NCI-H2227 treated with DMSO at 0.1 percent for 48 hours (cell line): ENCODE measurements at places on chromosomes 5 and 9.

DNA sequence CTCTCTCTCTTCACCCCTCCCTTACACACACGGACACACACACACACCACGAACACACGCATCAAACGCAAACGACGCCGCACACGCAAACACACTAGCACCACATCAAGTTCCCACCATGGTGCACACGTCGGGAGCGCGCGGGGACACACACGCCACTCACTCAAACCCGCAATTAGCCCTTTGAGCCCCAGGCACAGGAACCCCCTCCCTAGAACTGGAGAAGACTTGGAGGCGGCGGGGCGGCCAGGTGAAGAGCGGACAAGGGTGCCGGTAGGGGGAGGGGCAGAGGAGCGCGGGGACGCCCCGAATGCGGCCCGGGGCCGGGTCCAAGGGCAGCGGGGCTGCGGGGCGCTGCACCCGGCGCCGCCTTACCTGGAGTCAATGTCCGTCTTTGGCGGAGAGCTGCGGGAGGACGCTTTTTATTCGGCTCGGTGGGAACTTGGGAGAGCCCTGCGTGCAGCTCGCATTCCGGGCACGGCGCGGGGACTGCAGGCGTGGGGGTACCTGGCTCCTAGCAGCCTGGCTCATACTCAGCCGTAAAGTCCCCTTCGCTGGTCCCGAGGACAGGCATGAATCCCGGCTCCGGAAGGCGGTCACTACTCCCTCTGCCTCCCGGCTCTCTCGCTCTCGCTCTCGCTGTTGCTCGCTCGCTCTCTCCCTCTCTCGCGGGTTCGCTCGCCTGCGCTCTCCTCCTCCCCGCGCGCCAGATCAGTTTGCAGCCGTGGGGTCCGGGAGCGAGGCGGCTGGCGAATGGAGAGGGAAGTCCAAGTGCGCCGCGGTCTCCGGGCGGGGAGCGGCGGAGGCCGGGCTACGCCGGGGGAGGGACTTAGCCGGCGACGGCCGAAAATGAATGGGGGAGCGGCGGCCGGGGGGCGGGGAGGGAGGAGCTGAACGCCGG, at the start of gene BRINP1:
BRINP1 (minus strand) TSS at position 755 of the 901 bp plus-strand sequence. CDS start 56,080 bp downstream, outside the sequence.
- peak; percentile 53 for DNase-seq

DNA sequence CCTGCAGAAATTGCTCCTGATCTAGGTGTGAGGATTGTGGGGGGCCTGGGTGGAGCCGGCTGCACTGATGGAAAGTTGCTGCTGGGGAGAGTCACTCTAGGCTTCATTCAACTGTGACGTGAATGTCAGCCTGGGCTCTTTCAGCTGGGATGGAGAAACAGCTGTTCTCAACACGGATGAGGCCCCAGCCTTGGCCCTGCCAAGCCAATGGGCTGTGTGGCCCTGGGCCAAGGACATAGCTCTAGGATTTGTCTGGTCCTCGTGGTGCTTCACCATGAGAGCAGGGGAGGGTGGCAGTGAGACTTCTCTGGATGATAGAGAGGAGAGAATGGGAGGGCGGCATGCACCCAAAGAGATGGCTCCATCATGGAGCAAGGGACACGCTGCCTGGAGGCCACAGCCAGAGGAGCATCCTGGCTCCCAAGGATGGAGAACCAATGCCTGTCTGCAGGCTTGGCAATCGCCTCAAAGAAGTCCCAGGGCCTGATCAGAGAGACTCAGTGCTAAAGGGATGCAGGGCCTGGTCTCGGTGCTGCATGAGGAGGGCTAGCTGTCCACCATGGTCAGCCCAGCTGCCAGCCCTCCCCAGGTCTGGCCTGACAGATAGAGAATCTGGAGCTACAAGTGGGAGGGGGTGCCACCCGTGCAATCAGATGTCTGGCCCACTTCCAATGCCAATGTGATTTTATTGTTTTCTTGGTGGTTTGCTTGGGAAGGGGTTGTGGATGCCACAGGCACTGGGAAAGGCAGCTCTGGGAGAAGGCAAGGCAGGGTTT, 141.0 kb downstream of the GADD45G start:
- DNase-seq = no peak

DNA sequence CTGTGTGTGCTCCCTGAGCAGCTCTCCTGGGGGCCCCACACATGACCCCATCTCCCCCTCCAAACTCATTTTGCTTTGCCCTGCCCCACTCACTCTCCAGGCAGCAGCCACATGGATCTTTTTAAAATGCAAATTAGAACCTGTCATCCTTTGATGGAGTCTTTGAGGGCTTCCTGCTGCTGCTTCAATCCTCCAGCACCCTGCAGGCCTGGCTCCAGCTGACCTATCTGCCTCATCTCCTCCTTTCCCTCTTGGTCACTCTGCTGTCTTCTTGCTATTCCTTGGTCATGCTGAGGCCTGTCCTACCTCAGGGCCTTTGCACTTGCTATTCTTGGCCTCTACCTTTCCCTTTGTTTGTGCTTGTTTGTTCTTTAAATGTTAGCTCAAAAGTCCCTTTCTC, 17.9 kb downstream of the NDST1 start:
- no peak for DNase-seq

GRCh38 chr9:126880947-126881332, 20.5 kb downstream of the ZBTB34 start:
- no peak for DNase-seq
